LoVo (cell line): ENCODE measurements at places on chromosomes 7 and 10.

DNA sequence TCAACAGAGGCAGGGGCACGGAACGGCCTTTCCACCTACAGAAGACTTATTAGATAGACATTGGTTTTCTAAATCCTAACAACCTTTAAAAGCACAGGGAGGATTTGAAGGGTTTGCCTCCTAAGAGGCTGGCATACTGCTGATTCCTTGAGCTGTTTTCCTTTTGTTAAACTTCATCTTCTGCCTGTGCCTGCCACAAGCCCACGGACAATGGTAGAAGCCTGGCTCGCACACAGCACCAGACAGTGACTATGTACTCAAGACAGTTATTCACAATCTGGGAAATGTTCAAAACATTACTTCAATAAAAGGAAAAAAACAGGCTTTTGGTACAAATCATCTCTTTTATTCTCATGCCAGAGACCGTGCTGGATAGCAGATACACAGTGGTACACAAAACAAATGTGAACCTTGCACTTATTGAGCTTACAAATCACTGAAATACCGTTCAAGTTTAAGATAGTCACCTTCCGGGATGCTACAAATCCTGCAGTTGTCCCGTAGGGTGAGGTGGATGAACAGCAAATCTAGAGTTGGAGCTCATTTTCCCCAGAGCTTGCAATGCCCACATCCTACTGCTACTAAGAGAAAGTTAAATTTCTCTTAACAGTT is 63.9 kb downstream of the VPS41 start:
- DNase-seq: no peak

- no peak for DNase-seq
Observed at GRCh38 chr7:30780941-30781340, 9.7 kb downstream of the MINDY4 start.

GRCh38 chr10:3159152-3159551 is 13.4 kb downstream of the PITRM1 start:
- DNase-seq: no peak

- DNase-seq: no peak
Observed at GRCh38 chr10:116845823-116846222, 3.5 kb upstream of the ENO4 start.

GRCh38 chr10:119022846-119023552 is 6.5 kb upstream of the NANOS1 start:
- DNase-seq: no peak

GRCh38 chr10:44862924-44863323 is 48.2 kb upstream of the TMEM72 start:
- DNase-seq: no peak
